ENCODE measurements at places on chromosomes 4 and X.

- DNase-seq: no peak
Measured at GRCh38 chr4:188037003-188037713, 41.6 kb downstream of the ZFP42 start.

DNA sequence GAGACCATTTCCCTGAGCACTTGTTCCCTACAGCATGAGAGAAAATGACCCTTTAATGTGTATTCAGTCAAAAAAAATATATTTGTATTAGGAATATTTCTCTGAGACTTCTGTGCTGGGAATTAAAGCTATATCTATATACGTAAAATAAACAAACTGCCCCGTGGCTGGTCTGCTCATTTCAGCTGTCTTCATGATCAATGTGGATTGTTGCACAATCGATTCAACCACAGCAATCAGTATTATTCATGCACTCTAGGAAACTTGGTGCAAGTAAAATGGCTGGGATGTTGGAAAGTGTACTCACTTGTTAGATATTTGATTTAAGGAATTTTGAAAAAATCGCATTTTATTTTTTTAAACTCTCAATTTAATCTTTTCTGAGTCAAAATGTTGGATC, 307.9 kb upstream of the ZFP42 start:
- DNase-seq: no peak

- DNase-seq: no peak
Measured at GRCh38 chr4:4486969-4487368, 54.9 kb downstream of the STX18 start.

DNA sequence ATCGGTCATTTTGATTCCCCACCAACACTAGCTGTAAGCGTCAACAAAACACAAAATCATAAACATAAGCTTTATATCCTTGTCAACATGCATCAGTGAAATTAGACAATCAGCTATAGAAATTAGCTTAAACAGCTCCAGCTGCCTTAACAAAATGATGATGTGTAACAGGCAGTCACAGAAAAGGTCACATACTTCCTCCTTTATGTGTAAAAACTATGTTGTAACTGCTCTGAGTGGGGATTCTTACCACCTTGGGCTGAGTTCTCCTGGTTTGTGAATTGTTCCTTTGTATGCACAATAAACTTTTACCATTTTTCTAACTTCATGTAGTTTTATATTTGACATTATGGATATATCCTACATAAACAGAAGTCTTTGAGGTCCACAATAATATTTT, 73.9 kb upstream of the MAP9 start:
- DNase-seq: no peak

DNA sequence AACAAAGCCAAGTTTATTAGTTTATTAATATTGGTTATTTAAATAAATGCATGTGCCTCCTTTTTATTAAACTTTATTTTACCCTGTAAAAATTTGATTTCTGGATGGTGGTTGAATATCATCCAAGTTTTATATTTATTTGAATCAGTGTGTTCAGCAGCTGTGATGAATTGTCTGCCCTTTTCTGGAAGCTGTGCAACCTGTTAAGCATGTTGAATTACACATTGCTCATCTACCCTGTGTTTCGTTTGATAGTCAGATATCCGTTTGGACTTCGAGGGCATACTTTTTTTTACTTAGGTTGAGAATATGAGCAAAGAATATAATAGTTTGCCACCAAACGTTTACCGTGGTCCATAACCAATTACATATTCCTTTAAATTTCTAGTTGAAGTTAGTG, 95.8 kb upstream of the TENM3 start:
- no peak for DNase-seq

GRCh38 chr4:73600954-73601353, 19.3 kb downstream of the RASSF6 start:
- DNase-seq: no peak

- no peak for DNase-seq
Measured at GRCh38 chr4:177509226-177509745, 67.0 kb upstream of the AGA start.

- DNase-seq: no peak
Measured at GRCh38 chrX:106902684-106903083, 457 bp downstream of the RIPPLY1 start.

GRCh38 chrX:18065956-18066355, 154.7 kb downstream of the BEND2 start:
- DNase-seq: no peak

DNA sequence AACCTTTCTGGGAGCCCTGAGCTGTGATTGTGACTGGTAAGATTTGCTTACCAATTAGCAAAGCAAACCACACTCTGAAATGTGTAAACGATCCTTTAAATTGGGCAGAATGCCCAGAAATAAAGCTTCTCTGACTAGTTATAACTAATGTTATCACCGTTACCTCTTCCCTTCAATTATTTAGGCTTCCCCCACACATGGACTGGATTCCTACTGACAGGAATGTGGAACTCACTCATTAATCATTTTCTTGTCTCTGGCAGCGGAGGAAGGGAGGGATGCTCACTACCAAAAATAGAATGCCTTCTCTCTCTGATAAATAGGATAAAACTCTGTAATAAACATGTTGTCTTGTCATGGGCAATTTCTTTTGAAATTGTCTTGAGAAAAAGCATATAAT, 25.3 kb upstream of the NWD2 start:
- no peak for DNase-seq

DNA sequence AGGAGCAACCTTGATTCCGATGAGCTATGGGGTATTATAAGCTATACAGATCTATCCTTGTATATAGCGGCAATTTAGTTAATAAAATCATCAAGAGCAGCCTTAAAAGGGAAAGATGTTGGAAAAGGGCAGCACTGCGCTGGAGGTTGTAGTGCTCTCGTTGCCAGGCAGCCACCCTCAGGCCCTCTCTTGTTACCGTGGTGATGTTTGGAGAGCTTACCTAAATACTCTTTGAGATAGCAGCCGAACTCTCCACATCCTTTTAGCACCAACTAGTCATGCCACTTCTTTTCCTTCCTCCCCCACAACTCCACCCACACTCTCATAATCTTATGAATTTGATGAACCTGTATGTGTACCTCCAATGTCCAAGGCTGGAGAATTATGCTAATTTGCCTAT, 3.8 kb upstream of the RADX start:
- DNase-seq: no peak

DNA sequence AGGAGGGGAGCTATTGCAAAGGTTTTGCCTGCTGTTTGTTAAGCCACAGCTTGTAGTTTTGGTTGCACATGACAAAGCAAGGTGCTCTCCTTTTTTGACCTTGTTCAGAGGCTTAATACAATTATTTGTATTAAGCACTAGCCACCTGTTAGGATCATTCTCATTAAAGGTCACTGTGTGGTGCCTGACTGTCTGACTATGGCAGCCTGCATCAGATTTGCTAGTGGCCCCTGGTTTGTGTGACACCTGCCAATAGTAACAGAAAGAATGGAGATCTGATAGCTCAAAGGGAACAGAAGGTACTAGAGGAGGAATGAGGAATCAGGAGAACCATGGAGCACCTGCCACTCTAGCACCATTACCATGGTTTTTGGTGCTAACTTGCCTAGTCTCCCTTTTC, 102.5 kb downstream of the POLA1 start:
- DNase-seq: no peak

All from activated CD4-positive, alpha-beta T cell treated with anti-CD3 and anti-CD28 coated beads, Interleukin-2, amount 50 U/mL, for 24 hours (primary cell).